Mesenteric fat pad (tissue), 1 donor: ENCODE measurements at places on chromosomes 12 and 14. TPM values are rescaled to one million over a fixed set of nuclear protein-coding genes. Genes with fewer than 3 reads are reported as not detected.

GRCh38 chr14:23237772-23238594, at the start of gene RNF212B:
Gene RNF212B, plus strand, starts transcription at chr14:23237936. Its CDS starts 2,410 bp downstream, at chr14:23240346.
- peak; percentile 96 for DNase-seq

GRCh38 chr12:120093336-120093591, 23.3 kb downstream of the RAB35 start:
- DNase-seq, result no peak

DNA sequence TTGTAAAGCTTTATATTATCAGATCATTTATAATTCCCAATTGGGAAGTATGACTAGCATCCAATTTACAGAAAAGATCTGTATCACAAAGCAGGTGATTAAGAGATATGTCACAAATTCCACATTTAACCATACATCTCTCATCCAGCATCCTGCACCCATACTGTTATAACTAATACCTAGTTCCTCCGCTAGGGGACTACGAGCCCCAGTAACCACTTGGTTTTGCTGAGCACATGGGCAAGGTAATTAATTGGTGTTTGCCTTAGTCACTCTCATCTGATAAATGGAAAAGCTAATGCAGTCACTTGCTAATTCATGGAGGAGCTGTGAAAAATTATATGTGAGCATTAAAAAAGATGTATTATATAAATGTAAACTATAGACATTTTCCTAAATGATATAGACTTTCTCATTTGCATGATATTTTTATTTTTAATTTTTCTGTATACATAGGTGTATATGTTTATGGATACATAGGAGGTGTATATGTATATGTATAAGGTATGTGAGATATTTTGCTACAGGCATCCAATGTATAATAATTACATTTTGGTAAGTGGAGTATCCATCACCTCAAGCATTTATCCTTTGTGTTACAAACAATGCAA, 1031.8 kb downstream of the GALC start:
- no peak for DNase-seq

The CEBPE gene
- total RNA-seq, result not detected

GRCh38 chr12:96462571-96463280, 26.7 kb upstream of the CFAP54 start:
- DNase-seq, result no peak

- DNase-seq, result no peak
These were observed 29.6 kb downstream of the CFAP251 start for GRCh38 chr12:121947981-121948380.

The TPH2 gene
- total RNA-seq, result not detected

DNA sequence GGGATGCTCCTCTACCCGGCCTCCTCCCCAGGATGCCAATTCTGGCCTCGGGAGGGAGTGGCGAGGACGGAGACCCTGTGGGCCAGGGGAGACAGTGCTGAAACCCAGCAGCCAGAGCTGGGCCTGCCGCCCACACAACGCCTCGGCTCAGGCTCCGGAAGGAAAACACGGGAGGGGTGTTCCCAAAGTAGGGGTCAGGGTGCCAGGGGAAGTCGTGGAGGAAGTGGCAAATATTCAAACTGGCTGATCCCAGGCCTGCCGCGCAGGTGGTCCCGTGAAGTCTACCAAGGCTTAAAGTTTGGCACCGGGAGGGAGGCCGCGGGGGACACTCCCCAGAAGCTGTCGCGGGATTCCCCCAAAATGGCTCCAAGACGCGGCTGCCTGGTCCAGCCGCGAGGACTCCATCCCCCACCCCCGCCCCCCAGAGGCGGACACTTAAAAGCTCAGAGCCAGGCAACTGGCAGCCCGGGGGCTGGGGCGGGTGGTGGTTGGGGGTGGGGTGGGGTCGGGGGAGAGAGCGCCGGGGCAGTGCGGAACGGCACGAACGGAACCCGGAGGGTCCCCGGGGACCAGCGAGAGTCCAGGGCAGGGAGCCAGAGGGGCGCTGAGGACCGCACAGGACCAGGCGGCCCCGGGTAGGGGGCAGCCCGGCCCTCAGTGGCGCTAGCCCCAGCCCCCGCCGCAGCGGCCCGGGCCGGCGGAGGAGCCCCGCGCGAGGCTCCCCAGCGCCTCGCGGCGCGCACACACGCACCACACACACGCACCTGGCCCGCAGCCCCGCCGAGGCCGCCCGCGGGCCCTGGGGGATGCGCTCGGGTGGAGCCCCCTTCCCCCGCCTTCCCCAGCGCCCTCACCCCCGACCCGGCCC, 20.0 kb downstream of the BEGAIN start:
- no peak for DNase-seq
